ENCODE measurements at places on chromosomes 2 and 18.

DNA sequence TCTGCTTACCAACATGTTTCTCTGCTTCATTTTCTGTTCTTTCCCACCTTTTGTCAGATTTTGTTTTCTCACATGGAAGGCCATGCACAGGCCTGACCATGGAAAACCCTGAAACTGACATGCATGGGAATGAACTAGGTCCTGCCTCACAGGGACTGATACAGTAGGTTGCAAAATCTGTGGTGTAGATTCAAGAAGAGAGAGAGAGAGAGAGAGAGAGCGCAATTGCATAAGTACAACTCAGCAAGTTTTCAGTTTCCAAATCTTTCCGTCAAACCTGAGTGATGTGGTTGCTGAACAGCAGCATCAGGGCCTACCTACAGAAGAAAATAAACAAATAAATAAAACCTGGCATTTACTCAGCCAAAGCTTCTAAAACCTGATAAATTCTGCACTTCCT is 87.5 kb upstream of the RNF152 start:
- DNase-seq: no peak

GRCh38 chr2:128258218-128258617 is 60.5 kb downstream of the HS6ST1 start:
- no peak for DNase-seq

- DNase-seq: no peak
These were observed 376.5 kb downstream of the TMEM182 start for GRCh38 chr2:103138123-103138901.

DNA sequence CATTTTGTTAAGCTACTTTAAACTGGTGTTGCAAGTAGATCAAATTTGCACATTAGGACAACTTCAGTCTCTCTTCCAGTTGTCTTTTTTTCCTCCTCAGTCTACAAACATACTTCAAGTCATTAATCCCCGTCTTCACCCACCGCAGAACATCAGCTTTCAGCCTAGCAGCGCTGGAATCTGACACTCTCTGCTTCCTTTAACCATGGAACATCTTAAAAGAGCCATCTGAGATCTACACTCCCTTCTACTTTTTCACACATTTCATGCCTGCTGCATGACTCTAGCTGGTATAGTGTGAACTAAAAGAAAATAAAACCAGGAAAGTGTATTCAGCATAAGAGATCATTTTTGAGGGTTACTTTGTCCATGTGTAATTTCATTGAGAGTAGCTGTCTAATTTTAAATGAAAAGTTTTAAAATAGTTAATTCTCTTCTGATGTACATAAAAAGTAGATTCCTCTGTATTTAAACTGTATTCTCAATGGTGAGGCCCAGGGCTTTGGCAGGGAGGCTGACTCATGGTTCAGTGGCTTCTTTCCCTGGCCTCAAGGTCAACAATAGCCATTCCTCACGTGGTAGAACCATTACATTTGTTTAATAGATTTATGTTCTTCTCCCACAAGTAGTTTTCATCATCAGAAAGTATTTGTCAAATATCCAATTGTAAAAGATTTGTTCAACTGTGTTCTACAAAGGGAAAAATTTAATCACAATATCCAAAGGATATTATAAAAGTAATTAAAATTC is 16.5 kb downstream of the SGPP2 start:
- no peak for DNase-seq

GRCh38 chr2:100067784-100068183 is 74.6 kb downstream of the AFF3 start:
- no peak for DNase-seq

GRCh38 chr2:204545861-204546735 is 823 bp downstream of the PARD3B start:
- no peak for DNase-seq

- DNase-seq: no peak
These were observed 166.5 kb downstream of the RPIA start for GRCh38 chr2:88857951-88858411.
